ENCODE measurements at places on chromosomes 3 and 15. TPM values are rescaled to one million over a fixed set of nuclear protein-coding genes. Genes with fewer than 3 reads are reported as not detected.

- DNase-seq, result no peak
These were observed 96.7 kb downstream of the SMARCC1 start for GRCh38 chr3:47685037-47685436.

GRCh38 chr15:89003865-89004725 is 84.2 kb upstream of the ABHD2 start:
- no peak for DNase-seq

DNA sequence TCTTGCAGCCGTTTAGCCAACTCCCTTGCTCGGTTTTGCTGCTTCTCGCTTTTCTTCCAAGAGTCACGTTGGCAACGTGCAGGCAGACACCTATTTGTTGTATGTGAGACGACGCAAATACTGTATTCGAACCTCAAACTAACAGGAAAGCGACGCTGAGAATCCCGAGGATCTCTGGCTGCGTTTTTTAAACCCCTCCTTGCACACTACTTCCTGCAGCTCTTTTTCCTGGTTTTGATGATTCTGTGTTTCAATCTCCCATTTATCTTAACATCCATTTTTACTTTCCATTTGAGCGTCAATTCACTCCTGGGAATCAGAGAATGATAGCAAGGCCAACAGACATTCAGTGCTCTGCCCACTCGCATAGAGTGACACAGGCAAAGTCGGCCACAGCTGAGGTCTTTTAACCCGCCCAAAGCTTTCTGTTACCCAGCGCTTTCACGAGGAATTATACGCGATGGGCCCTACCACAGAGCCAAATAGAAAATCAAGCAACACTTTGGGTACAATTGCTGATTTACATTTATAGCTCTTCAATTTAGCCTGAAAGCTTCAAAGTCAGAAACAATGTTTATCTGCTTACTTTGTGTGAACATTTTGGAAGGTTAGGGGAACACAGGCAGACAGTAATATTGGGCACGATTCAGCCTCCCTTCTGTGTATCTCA is 1.6 kb upstream of the ANXA2 start:
- DNase-seq, result no peak

GRCh38 chr3:131501949-131502348 is 822 bp downstream of the MRPL3 start:
- DNase-seq, result peak; percentile 14

Gene IDH2
- 34.5 TPM for polyA plus RNA-seq

DNA sequence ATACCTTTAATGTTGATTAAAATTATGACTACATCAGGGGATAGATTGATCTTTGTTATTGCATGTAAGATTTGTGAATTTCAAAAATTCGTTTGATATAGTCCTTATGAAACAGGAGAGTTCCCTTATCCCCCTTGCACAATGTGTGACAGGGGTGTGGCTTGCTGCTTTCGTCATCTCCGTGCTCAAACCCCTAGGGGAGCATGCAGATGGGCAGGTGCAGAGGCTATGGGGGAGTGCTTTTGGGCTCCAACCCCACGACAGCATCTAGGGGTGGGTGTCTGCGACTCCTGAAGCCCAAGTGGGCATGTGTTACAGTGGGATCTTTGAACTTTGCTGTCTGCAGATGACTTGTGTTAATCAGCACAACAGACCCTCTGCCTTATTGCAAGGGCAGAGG is 360.1 kb upstream of the GOLIM4 start:
- DNase-seq, result no peak

Gene SI
- polyA plus RNA-seq, result not detected

Gene CCR9
- 1.1 TPM for polyA plus RNA-seq

DNA sequence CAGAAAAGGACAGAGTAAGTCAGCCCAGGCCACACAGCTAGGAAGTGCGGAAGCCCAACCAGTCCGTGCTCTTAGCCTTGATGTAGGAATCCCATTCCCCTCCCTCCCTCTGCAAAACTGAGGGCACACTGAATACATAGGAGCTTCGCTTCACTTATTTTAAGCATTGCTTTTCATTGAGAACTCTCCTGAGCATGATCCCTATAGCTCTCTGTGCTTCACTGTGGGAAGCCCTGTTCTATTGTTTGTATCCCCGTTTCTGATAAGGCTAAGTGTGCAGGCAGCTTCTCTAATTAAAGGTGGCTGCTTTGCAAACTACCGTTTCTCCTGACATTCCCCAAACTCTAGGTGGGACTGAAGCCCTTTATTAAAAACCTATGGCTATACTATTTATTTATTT is 29.9 kb downstream of the IL5RA start:
- DNase-seq, result no peak

DNA sequence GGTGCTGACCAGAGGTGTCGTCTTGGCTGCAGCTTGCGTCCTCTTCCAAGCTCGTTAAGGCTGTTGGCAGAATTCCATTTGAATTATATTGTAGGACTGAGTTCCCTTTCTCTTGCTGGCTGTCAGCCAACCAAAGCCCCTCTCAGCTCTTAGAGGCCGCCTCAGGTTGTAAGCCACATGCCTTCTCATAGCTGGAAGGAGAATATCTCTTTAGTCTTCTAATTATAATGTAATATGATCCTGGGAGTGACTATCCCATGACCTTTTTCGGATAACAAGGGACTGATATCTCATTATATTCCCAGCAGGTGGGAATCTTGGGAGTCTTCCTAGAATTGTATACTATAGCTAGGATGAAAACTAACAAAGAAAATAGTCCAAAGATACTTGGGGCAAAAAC is 4.8 kb downstream of the SCG5 start:
- no peak for DNase-seq

DNA sequence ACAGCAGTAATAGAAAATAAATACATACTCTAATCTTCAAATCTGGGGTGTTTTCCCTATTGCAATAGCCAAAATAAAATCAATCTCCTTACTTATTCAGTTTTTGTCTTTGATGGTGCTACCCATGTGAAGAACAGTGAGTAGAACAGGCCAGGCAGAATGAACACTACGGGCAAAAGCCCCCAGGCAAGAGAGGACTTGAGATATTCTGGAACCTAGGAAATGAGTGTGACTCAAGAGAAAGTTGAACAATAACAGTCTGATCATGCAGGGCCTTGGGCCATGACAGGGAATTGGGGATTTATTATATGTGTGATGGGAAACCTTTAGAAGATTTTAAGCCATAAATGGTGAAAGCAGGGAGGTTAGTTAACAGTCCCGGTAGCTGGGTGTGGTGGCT is 14.0 kb upstream of the DUT start:
- DNase-seq, result no peak

Gene ACTC1
- not detected for polyA plus RNA-seq

DNA sequence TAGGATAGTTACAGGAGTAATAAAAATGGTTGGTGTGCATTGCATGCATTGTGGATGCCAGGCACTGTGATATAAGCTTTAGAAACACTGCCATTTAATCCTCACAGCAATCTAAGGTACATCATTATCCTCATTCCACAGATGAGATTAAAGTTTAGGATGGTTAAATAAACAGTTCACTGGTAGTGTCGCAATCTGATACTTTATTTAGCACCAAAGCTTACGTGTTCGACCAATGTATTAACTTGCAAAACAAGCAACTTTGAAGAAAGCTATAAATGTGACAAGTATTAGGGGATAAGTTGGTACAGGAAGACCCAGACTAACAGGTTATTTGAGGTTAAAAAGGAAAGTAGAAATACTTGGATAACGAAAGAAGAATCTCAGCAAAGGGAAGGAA is 150.5 kb upstream of the ZNF385D start:
- no peak for DNase-seq

DNA sequence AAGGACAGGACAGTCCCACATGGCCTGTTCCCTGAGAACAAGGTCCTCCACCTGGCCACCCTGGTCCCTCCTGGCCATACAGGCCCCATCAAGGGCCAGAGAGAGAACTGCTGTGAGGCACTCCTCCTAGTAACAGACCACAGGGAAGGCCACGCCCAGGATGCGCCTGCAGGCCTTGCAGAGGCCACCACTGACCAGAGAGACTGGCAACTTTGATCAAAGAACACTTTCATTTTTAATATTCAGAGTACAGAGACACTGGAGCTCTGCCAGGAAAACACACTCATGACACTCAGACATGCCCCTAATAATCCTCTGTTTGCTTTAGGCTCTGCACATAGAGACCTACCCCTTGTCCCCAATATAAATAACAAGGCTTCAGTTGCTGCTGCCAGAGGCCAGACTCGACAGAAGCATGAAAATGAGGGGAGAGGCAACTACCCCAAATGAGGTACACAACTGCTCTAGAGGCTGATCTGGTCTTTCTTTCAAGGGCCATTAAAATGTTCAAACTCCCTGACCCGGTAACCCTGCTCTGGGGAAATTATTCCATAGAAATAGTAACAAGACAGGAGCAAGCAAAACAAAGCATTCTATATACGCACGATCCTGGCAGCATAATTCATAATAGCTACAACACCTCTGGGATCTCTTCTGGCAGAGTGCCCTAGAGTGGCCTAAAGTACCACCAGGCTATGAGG is 44.8 kb downstream of the CCDC12 start:
- no peak for DNase-seq

Gene CACNA2D3
- polyA plus RNA-seq, result 0.19 TPM

Gene PLAAT1
- not detected for polyA plus RNA-seq

DNA sequence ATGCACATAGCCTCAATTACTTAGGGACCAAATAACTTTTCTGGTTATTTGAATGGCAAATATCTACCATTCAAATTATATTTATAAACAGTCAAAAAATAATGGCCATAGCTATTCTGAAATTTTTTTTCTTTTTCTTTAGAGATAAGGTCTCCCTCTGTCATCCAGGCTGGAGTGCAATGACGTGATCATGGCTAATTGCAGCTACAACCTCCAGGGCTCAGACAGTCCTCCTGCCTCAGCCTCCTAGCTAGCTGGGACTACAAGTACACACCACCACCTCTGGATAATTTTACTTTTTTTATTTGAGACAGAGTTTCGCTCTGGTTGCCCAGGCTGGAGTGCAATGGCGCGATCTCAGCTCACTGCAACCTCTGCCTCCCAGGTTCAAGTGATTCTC is 16.6 kb downstream of the PPP1R2 start:
- DNase-seq, result no peak

- DNase-seq, result no peak
These were observed 102.0 kb downstream of the SCAPER start for GRCh38 chr15:76803049-76803571.

- DNase-seq, result no peak
These were observed 304.1 kb upstream of the MME start for GRCh38 chr3:154775821-154776548.

Data from B cell (primary cell).